ENCODE measurements at places on chromosomes 1 and 21. TPM values are rescaled to one million over a fixed set of nuclear protein-coding genes. Genes with fewer than 3 reads are reported as not detected.

DNA sequence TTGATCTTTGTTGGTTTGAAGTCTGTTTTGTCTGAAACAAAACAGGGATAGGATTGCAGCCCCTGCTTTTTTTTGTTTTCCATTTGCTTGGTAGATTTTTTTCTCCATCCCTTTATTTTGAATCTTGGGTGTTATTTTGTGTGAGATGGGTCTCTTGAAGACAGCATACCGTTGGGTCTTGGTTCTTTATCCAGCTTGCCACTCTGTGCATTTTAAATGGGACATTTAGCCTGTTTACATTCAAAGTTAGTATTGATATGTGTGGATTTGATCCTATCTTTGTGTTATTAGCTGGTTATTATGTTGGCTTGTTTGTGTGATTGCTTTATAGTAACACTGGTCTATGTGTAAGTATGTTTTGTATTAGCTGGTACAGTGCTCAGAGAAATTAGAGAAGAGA lies 40.9 kb downstream of the GIPC2 start:
- DNase-seq: no peak
- H3K4me1 ChIP-seq: no peaks in the 10 kb centered on the region
- no peak overlapping the region for H3K4me3 ChIP-seq
- no peak overlapping the region for H3K27ac ChIP-seq
- no peaks in the 10 kb centered on the region for H3K36me3 ChIP-seq

GRCh38 chr1:105427543-105427942 lies 1628.9 kb upstream of the PRMT6 start:
- no peak overlapping the region for H3K27ac ChIP-seq
- H3K4me1 ChIP-seq: no peaks in the 10 kb centered on the region
- no peak overlapping the region for H3K4me3 ChIP-seq
- no peaks in the 10 kb centered on the region for H3K27me3 ChIP-seq

- peaks cover 19% of the 10 kb centered on the region for H3K4me1 ChIP-seq
- peak; percentile 17 for DNase-seq
- H3K27ac ChIP-seq: peak overlapping the region; percentile 58
- no peaks in the 10 kb centered on the region for H3K27me3 ChIP-seq
- no peak overlapping the region for H3K4me3 ChIP-seq
Observed at GRCh38 chr1:40939320-40940059, 40.0 kb upstream of the CTPS1 start.

DNA sequence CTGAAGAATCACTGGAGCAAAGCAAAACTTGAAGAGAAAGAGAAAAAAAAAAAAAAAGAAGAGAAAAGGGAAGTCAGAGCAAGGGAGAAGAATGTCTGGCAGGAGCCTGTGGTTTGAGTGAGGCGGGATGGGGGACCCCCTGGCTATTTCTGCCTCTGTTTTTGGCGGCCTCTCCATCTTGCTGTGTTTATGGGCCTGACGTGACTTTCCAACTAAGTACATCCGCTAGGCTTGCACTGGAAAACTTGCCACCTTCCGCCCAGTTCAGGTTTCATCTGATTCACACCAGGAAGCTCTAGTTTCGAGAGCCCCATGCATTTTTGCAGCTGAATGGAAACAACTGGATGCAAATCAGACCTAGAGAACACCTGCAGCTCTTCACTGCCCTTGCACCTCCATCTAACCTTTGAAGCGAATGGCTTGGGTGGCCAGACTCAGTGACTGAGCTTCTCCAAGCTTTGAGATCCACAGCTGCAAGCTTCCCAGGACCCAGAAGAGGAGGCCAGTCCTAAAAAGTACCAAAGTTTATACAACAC lies 28.0 kb downstream of the TBX15 start:
- no peaks in the 10 kb centered on the region for H3K27me3 ChIP-seq
- H3K36me3 ChIP-seq: no peaks in the 10 kb centered on the region
- H3K27ac ChIP-seq: no peak overlapping the region
- DNase-seq: no peak
- no peak overlapping the region for H3K4me3 ChIP-seq
- H3K4me1 ChIP-seq: no peaks in the 10 kb centered on the region

DNA sequence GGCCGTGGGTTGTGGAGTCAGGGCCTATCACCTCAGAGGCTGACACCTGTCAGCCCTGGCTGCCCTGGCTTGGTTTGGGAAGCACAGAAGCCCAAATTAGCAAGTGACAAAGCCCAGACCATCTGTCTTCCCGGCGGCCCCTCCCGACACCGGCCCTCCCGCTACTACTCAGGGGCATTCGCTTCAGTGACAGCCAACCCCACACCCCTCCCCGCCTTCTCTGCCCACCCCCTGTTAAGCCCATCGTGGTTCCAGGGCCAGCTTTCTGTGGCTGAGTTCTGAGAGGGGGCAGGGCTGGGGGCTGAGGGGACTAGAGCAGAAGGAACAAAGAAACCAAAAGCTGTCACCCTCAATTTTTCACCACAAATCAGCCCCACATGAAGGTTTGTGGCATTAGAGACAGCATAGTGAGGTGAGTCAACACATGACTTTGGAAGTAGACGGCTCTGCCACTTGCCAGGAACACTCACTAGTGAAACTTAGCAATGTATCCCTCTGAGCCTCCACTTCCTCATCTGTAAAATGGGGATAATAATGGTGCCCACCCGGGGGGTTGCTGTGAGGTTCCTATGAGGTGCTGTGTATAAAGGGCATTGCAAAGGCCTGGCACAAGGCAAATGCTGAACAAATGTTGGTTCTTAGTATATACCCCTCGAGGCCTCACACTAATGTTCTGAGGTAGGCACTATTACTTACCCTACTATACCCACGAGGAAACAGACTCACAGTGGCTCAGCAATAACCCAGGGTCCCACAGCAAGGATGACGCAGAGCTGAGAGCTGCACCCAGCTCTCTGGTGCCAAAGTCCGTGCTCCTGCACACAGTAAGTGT lies 5.2 kb upstream of the TNNI1 start:
- H3K36me3 ChIP-seq: no peaks in the 10 kb centered on the region
- H3K4me1 ChIP-seq: no peaks in the 10 kb centered on the region
- H3K4me3 ChIP-seq: no peak overlapping the region
- H3K27ac ChIP-seq: no peak overlapping the region
- no peak for DNase-seq

DNA sequence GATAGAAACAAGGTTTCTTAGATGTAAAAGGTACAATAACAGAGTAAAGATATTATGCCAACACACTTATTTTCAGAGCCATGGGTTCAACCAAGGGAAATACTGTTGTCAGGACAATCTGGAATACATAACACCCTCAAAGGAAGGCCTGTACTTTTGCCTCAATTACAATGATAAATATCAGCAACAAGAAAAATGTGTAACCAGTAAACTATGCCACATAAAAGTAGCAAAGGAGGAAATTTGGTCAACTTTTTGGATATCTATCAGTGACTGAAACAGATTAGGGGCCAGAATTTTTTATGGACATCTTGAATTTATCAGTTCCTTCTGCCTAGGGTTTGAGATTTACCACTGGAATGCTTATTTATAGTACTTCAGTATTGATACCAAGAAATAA lies 24.6 kb upstream of the RAP1GAP start:
- no peaks in the 10 kb centered on the region for H3K4me1 ChIP-seq
- no peaks in the 10 kb centered on the region for H3K36me3 ChIP-seq
- no peaks in the 10 kb centered on the region for H3K27me3 ChIP-seq
- H3K4me3 ChIP-seq: no peak overlapping the region
- H3K27ac ChIP-seq: no peak overlapping the region
- no peak for DNase-seq

DNA sequence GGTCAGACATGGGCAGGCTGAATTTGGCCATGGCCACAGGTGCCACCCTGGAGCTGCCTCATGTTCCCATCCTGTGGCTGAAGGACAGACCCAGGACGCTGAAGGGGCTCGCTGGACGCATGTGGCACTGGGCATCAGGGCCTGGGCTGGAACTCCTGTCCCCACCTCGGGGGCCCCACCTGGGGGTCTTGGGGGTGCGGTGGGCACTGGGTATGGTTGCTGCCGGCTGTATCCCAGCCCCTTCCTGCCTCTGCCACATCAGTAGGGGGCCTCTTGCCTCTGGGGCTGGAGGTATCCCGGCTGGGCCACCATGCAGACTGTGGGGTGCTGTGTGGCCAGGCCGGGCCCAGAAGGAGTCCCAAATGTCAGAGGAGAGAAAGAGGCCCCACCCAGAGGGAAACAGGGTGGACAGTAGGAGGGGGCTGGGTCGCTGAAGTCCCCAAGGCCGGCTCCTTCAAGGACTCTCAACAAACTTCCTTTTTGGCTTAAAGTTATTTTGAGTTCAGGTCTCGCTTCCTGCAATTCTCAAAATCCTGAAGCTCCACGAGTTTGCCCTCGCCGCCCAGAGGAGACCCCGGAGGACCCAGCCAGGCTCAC lies 78.7 kb downstream of the SIK1 start:
- peaks cover 18% of the 10 kb centered on the region for H3K4me1 ChIP-seq
- no peak overlapping the region for H3K4me3 ChIP-seq
- DNase-seq: no peak
- H3K27ac ChIP-seq: no peak overlapping the region
- no peaks in the 10 kb centered on the region for H3K36me3 ChIP-seq

- H3K27ac ChIP-seq: no peak overlapping the region
- H3K4me1 ChIP-seq: no peaks in the 10 kb centered on the region
- H3K27me3 ChIP-seq: peaks cover 4% of the 10 kb centered on the region
- no peak for DNase-seq
- no peak overlapping the region for H3K4me3 ChIP-seq
Observed at GRCh38 chr1:30418061-30418938, 305.1 kb downstream of the MATN1 start.

DNA sequence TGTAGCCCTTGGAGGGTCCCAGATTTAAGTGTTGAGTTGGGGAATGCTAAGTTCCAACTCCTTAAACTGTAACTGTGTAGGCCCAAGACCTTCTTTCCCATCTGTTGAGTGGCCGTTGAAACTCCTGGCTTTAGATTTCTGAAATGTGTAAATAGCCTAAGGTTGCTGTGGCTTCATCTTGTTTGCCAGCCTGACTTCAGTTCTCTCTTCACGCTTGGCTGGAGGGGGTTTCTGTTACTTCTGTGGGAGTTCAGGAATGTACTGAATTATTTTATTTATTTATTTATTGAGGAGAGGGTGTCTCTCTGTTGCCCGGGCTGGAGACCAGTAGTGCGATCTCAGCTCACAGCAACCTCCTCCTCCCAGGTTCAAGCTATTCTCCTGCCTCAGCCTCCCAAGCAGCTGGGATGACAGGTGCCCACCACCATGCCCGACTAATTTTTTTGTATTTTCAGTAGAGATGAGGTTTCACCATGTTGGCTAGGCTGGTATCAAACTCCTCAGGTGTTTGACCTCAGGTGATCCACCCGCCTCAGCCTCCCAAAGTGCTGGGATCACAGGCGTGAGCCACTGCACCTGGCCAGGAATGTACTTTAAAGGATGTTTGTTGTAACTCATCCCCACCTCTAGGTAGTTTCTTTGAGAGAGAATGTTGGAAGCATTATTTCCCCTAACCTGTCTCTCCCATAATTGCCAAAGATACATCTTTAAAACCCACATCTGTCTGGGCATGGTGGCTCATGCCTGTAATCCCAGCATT lies 5.9 kb downstream of the TTC39A start:
- H3K27ac ChIP-seq: no peak overlapping the region
- no peak overlapping the region for H3K4me3 ChIP-seq
- H3K4me1 ChIP-seq: no peaks in the 10 kb centered on the region
- no peaks in the 10 kb centered on the region for H3K27me3 ChIP-seq
- H3K36me3 ChIP-seq: no peaks in the 10 kb centered on the region

DNA sequence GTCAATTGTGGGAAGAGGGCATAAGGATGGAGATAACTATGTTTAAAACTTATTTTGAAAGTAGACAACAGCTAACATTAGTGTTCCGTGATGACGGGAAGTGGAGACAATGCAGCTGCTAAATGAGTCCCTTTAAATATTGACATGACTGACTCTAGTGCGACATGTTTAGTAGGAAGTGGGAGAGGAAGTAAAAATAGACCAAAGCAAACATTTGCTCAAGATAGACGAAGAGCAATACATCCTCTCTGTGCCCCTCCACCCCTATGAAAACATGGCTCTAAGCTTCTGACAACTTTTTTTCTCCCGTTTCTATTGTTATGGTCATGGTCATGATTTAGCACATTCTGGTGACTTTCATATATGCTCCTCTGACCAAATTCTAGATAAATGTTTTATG lies 60.0 kb upstream of the HMCN1 start:
- H3K27me3 ChIP-seq: no peaks in the 10 kb centered on the region
- no peak overlapping the region for H3K27ac ChIP-seq
- peaks cover 9% of the 10 kb centered on the region for H3K4me1 ChIP-seq
- H3K4me3 ChIP-seq: no peak overlapping the region
- H3K36me3 ChIP-seq: no peaks in the 10 kb centered on the region

GRCh38 chr1:229430761-229431283 lies 3.1 kb downstream of the ACTA1 start:
- peaks cover 94% of the 10 kb centered on the region for H3K27me3 ChIP-seq
- H3K27ac ChIP-seq: no peak overlapping the region
- peak; percentile 40 for DNase-seq
- H3K36me3 ChIP-seq: no peaks in the 10 kb centered on the region
- peaks cover 30% of the 10 kb centered on the region for H3K4me1 ChIP-seq

DNA sequence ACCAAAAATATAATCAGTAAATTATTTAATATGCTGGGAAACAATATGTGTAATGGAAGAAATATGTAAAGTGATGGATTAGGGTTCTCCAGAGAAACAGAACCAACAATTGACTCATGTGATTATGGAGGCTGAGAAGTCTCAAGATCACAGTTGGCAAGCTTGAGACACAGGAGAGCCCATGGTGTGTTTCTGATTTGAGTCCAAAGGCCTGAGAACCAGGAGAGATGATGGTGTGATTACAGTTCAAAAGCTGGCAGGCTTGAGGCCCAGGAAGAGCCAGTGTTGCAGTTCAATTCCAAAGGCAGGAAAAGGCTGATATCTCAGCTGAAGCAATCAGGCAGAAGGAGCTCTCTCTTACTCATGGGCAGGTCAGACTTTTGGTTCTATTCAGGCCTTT lies 138.8 kb upstream of the NBPF11 start:
- H3K27me3 ChIP-seq: no peaks in the 10 kb centered on the region
- H3K27ac ChIP-seq: no peak overlapping the region

GRCh38 chr21:25307489-25307888 lies 299.8 kb downstream of the MRPL39 start:
- no peaks in the 10 kb centered on the region for H3K4me1 ChIP-seq
- no peak for DNase-seq
- H3K27me3 ChIP-seq: no peaks in the 10 kb centered on the region
- H3K36me3 ChIP-seq: no peaks in the 10 kb centered on the region
- no peak overlapping the region for H3K27ac ChIP-seq

DNA sequence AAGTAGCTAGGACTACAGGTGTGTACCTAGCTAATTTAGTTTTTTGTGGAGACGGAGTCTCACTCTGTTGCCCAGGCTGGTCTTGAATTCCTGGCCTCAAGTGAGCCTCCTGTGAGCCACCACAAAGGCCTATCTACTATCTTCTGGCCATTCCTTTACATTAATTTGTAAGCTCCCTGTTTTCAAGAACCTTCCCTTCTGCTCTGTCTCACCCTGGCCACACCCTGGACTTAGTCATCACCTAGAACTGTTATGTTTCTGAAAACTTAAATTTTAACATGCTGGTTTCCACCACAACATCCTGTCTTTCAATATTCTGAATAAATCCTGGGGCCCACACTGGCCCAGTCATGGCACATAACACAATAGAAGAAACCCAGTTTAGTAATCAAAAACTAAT lies 4.9 kb upstream of the B4GALT3 start:
- H3K4me1 ChIP-seq: peaks cover 34% of the 10 kb centered on the region
- no peak overlapping the region for H3K4me3 ChIP-seq
- DNase-seq: no peak
- H3K27ac ChIP-seq: peak overlapping the region; percentile 64

GRCh38 chr1:87273291-87273690 lies 55.4 kb upstream of the LMO4 start:
- no peaks in the 10 kb centered on the region for H3K4me1 ChIP-seq
- no peaks in the 10 kb centered on the region for H3K36me3 ChIP-seq
- H3K27me3 ChIP-seq: no peaks in the 10 kb centered on the region
- no peak overlapping the region for H3K27ac ChIP-seq
- no peak overlapping the region for H3K4me3 ChIP-seq
- DNase-seq: no peak

The NPR1 gene
- 9.8 TPM for total RNA-seq

The DCST1 gene
- not detected for total RNA-seq

The LIN28A gene
- not detected for total RNA-seq

The CLCA4 gene
- total RNA-seq: 1,108 TPM

The IRF6 gene
- 38.2 TPM for total RNA-seq

The CORT gene
- total RNA-seq: 2.6 TPM

All from transverse colon (tissue), 4 donors.